ENCODE measurements at places on chromosomes 3 and 15.

GRCh38 chr3:185825006-185825638 lies at the start of gene IGF2BP2:
Gene IGF2BP2 (minus strand): TSS chr3:185825042. CDS start chr3:185824960, 82 bp downstream.
- peak; percentile 82 for DNase-seq

DNA sequence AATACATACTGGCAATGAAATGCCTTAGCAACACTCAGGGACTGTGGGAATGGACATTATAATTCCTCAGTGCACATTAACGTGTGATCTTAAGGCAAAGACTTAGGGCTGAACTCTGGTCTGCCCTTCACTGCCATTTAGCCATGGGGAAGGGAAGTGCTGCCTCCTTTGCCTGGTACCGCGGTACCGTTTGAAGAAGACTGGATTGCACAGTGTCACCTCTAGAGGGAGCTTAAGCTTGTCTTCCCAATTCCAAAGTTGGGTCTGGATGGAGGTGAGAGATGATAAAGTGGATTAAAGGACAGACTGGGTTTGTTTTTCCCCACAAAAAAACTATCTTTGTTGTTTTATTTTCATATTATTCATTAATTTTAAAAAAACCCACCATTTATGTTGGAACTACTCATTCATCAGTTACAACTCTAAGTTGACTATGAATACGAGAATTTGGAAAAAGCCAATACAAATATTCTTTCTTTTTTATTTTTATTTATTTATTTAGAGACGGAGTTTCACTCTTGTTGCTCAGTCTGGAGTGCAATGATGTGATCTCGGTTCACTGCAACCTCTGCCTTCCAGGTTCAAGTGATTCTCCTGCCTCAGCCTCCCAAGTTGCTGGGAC lies 60.0 kb upstream of the SYN2 start:
- no peak for DNase-seq

DNA sequence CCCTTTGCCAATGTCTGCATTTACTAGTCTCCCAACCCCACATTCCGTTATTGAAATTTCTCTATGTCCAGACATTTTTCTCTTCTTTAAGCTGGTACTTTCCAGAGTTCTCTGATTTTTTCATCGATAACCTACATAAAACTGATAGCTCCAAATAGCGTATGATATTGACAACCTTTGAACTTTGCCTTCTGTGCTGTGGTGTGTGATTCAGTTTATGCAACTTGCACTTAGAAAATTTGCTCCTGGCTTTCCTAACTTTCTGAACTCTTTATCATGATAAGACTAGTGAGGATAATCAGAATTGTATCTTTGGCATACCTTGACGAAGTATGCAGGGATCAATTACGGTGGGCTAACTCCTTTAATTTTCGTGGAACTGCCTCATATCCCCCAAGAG lies 1261.3 kb downstream of the SI start:
- DNase-seq, result no peak

DNA sequence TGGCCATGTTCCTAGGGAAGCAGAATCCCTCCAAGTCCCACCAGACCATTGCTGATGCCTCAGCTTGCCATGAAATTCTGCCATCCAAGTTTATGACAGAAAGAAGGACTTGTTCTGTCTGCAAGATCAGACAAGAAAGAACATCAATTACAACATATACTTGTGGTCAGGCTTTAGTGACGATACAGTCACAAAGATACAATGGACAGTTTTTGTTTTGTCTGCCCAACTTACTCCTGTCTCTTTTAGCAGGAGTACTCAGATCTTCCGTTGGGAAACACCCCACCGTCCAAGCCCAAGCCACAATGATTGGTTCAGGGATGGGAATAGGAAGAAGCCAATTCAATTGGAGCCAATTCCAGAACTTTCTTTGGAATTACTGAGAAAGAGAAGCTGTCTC lies 15.7 kb downstream of the KLHL6 start:
- no peak for DNase-seq

DNA sequence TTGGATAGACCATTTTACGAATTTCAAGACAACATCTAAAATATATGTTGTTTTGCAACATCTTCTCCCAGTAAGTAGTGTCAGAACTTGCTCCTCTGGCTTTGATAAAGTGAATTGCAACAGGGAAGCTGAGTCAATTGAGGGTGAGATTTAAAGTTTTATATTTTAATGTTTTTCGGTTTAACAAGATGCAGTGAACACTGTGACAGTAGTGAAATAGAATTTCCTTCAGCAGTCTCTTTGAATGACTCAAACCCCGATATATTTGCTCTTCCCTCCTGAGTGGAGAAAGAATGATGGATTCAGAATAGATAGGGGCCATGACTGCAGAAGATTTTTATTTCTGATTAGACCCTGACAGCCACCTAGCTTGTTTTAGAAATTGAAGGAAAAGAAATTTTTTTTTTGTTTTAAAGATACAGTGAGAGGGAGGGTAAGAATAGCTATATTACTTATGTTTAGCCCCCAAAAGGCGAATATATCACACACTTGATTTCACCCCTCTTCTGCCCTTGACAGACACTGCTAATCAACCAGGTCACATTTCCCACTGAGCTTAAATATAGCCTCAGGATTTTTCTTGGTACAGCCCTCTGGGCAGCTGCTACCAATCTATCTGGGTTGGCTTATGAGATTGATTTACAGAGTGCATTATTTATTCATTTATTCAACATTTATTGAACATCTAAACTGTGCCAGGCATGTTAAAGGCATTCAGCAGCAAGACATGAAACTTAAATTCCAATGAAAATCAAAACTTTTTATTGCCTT lies 183.3 kb upstream of the ADAMTS9 start:
- DNase-seq, result no peak

DNA sequence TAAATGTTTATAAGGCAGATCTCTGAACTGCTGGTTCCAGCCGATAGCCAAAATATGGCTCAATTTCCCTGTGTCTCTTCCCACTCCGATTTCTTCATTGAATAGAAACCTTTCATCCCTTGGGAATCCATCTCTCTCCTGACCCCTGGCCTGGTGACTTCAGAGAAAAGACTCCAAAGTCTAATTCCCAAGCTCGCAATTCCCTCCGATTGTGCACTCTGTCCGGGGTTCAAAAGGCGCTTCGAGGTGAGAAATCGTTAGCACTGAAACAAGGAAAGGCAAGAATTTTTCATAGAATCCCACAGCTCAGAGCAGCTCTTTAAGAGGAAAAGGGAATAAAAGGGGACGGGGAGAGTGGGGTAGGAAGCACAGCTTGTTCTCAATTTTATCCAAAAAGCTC lies 18.4 kb upstream of the RAD18 start:
- DNase-seq, result no peak

DNA sequence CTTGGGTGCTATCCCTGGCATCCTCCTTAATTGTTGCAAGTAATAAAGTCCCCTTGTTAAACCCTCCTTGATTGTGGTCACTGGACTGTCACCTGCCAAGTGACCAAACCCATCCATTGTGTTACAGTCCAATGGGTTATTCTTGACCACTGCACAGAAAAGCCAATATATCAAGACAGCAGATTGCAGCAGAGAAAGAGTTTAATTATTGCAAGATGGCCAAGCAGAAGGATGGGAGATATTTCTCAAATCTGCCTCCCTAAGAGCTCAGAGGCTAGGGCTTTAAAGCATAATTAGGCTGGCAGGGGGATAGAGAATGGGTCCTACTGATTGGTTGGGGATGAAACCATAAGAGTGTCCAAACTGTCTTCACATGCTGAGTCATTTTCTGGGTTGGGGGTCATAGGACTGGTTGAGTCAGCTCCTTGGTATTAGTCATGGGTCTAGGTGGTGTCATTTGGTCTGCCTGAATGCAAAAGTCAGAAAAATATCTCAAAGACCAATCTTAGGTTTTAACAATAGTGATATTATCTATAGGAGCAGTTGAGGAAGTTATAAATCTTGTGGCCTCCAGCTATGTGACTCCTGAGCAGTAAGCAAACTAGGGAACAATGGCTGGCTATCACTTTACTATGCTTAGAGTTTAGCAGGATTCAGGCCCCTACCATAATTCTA lies 19.1 kb upstream of the XYLB start:
- no peak for DNase-seq

GRCh38 chr15:73325191-73325861 lies 43.4 kb downstream of the HCN4 start:
- DNase-seq, result no peak

DNA sequence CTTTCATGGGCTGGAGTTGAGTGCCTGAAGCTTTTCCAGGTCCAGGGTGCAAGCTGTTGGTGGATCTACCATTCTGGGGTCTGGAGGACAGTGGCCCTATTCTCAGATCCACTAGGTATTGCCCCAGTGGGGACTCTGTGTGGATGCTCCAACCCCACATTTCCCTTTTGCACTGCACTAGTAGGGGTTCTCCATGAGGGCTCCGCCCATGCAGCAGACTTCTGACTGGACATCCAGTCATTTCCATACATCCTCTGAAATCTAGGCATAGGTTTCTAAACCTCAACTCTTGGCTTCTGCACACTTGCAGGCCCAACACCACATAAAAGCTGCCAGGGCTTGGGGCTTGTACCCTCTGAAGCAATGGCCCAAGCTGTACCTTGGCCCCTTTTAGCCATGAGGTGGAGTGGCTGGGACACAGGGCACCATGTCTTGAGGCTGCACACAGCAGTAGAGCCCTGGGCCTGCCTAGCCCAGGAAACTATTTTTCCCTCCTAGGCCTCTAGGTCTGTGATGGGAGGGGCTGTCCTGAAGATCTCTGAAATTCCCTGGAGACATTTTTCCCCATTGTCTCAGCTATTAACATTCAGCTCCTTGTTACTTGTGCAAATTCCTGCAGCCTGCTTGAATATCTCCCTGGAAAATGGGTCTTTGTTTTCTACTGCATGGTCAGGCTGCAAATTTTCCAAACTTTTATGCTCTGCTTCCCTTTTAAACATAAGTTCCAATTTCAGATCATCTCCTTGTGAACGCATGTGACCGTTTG lies 6.0 kb upstream of the HACD2 start:
- DNase-seq, result no peak

DNA sequence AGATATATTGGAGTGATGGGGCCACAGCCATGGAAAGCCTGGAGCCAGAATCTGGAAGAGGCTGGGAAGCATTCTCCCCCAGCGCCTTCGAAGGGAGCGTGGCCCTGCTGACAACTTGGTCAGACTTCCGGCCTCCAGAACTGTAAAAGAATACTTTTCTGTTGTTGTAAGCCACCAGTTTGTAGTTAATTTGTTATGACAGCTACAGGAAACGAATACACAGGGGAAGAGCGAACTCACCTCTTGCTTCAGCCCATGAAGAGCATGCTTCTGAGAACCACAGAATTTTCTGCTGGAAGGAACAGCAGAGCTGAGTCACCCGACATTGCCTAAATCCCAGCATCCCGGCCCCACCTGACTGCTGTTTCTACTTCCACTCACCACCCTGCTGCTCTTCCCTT lies 501.7 kb downstream of the SHQ1 start:
- DNase-seq, result peak; percentile 45

GRCh38 chr3:21750831-21751391 lies at the start of gene ZNF385D:
Gene ZNF385D (minus strand): TSS chr3:21751210. CDS start chr3:21750916, 294 bp downstream.
- peak; percentile 83 for DNase-seq

- DNase-seq, result no peak
Observed at GRCh38 chr3:146374146-146374545, 95.2 kb downstream of the PLSCR2 start.

- no peak for DNase-seq
Observed at GRCh38 chr3:146024260-146024659, 136.7 kb downstream of the PLOD2 start.

DNA sequence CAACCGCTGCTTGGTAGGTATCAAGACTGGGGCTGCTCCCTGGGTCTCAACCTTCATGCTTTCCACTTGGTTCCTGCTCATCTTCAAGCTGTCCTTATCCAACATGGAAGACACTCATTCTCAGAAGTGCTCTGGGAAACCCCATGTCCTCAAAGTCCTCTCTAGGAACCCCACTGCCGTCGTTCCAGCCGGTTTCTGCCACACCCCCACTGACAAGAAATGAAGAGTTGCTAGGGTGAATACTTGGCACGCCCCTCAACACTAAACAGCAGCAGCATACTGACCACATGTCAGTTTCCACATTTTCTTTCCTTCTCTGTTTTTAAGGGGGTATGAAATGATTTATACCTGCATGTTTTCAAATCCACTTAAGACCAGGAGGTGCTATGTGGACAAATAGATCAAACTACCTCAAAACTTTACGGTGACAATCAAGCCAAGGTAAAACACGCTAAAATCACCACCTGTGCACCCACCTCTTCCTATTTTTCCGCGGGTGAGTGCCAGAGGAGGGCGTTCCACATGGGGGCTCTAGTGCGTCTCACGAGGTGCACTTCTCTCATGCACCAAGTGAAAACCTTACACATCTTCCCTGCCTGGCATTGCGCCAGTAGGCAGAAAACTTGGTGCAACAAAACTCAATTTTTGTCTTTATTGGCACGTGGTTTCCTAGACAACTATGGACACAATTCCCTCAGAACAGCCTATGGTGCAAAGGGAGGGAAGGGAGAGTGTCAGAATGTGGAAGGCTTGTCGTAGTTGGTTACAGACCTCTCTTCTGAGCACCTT lies 125.1 kb downstream of the TJP1 start:
- DNase-seq, result no peak

DNA sequence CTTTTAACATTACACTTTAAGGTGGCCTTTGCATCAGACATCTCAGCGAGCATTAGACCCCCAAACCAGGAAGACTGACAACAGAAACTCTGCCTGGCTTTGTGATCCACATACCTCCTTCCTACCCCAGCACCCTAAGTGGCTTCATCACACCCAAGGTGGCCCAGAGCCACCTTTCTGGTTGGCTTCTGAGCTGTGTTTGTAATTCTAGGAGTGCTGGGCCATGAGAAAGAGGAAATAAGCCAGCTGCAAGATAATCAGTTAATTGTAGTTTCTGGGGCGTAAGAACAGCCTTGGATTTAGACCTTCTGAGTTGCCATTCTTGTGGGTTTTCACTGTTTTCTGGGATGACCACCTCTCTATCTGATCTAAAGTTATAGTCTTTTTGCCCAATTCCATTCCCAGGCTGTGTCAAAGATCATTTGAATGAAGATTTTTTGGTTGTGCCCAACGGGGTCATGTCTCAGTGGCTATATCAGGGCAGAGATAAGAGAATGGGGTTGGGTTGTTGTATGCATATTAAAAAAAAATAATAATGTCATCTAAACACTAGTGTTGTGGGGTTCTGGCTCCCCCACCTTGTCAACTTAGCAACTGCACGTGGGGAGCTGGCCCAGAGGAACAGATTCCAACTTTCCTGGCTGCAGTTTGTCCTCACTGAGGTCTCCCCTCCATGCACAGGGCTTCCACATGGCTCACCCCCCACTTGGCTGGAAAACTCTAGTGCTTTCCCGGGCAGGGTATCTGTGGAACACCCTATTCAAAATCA lies 234.8 kb upstream of the WNT5A start:
- no peak for DNase-seq
